ENCODE measurements at places on chromosomes 7 and 10.

DNA sequence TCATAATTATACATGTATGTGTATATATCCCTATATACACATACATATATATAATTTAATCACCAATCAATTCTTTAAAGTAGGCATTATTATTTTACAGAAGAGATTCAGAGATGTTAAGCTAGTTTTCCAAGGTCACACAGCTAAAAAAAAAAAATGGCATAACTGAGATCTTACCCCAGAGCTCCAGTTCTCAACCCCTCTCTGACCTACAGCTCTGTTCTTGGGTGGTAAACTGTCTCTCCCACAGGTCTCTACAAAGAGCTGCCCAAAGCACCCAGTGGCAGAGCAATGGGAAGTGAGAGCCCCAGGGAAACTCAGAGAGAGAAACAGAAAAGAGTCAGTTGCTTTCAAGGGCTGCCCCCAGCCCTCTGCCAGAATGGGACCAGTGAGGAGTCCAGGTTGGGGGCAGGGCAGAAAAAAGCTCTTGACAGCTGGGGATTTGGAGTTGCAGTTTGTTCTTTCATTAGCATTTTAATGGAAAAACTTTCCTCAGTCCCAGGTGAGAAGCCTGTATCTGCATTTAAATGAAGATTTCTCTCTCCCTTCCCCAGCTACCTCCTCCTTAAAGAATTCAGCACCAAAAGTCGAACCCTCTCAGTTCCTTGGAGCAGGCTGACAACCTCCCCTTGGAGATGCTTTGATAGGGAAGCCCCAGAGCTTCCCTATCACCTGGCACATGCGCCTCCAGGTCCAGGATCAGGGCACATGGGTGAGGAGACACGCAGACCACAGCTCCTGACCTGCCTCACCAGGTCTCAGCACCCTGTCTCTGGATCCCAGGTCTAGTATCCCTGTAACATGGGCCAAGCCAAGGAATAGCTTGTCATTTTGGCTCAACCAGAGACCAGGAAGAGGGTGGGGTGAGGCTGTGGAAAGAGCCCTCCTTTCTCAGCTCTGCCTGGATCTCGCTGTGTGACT, 388.1 kb downstream of the PLXNA4 start:
- DNase-seq, result no peak

GRCh38 chr10:49228677-49229076, 40.5 kb upstream of the TMEM273 start:
- no peak for DNase-seq

GRCh38 chr7:151428378-151429236, 11.3 kb downstream of the CRYGN start:
- peak; percentile 35 for DNase-seq

- DNase-seq, result no peak
These were observed 9.2 kb downstream of the ANXA7 start for GRCh38 chr10:73404690-73405089.

- DNase-seq, result no peak
These were observed 61.0 kb downstream of the RASGEF1A start for GRCh38 chr10:43205681-43206390.

GRCh38 chr10:128095753-128096469, 30.3 kb downstream of the MKI67 start:
- DNase-seq, result no peak

GRCh38 chr7:56174875-56175760, 58.9 kb upstream of the NUPR2 start:
- DNase-seq, result no peak

- peak; percentile 46 for DNase-seq
These were observed 216.9 kb downstream of the POLR1F start for GRCh38 chr7:19491821-19492452.

GRCh38 chr7:158281441-158281840, 306.2 kb downstream of the PTPRN2 start:
- DNase-seq, result no peak

GRCh38 chr10:42556931-42557330, 81.4 kb downstream of the ZNF33B start:
- no peak for DNase-seq

GRCh38 chr7:135300913-135301765, 67.5 kb downstream of the STRA8 start:
- no peak for DNase-seq

DNA sequence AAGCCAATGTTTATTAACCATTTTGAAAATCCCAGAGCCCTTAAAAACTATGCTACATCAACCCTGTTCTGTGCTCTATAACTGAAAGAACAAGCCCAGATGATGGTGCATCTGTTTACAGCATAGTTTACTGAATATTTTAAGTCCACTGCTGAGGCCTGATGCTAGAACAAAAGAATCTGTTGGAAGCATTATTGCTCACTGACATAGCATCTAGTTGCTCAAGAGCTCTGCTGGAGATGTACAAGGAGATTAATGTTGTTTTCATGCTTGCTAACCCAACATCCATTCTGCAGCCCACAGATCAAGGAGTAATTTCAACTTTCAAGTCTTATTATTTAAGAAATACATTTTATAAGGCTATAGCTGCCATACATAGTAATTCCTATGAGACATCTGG, 181.3 kb upstream of the FEZF1 start:
- DNase-seq, result no peak

- no peak for DNase-seq
These were observed 13.7 kb downstream of the SCART1 start for GRCh38 chr10:133467286-133467911.

DNA sequence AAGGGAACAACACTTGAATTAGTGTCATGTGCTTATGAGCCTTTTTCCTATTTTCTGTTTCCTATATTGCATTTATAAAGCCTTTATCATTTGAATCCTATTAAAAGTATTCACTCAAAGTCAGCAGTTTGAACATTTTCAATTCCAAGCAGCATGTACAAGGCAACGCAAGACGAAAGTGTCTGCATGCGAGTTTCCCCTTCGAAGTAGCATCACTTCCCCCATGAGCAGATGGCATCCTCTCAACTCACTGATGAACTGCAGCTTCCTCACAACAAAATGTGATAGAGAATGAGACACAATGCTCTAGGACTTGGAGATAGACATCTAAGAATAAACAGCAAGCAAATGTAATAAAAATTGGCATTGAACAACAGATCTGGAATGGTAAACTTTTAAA, 270.7 kb downstream of the PRPF18 start:
- no peak for DNase-seq

DNA sequence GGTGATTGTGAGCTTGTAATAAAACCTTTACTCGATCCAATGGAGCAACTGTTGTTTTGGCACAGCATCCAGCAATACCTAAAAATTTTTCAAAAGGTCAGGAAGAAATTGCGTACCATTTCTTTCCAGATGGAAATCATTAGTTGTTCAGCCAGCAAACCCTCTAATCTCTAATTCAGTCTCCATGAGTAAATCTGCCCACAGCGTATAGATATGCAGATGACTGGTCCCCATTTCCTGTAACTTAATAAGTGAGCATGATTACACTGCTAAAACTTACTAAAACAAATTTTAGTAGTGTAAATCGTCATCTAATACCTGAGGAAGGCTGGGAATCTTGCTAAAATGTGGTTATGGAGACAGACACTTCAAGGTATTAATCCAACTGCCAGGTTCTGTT, 10.6 kb downstream of the SLC25A16 start:
- DNase-seq, result no peak

- no peak for DNase-seq
These were observed 56.2 kb upstream of the DPYSL4 start for GRCh38 chr10:132130286-132131265.

DNA sequence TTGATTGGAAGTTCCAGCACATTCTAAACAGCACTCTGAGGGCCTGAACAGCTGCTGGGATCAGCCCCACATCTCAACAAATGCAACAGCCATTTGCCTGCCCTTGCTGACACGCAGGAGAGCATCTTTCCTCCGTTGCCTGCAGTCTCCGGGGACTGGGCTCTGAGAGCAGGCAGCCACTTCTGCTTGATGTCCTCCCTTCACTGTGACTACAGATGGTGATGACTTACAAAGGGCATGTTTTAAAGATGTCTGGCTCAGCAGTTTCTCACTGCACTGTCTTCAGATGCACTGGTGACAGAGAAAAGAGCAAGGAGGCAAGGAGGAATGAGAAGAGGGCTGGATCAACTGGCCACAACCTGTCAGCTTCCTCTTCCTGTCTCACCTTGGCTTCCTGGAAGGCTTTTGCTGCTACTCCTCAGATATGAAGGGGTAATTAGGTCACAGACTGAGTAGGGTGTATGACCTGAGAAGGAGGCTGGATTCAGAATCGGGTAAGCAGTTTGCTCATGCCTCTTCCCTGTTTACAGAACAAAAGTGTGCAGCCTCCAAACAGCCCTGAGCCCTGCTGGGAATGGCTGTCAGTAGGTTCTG, 143.5 kb upstream of the GHITM start:
- DNase-seq, result peak; percentile 10

- DNase-seq, result no peak
These were observed 208.7 kb downstream of the CRPPA start for GRCh38 chr7:16212610-16213009.

GRCh38 chr10:43195557-43195956, 57.3 kb downstream of the CSGALNACT2 start:
- DNase-seq, result no peak
